Muscle of leg (tissue), 16 donors: ENCODE measurements at places on chromosomes 3 and 15. TPM values are rescaled to one million over a fixed set of nuclear protein-coding genes. Genes with fewer than 3 reads are reported as not detected.
A peak's percentile ranks its signal among the peaks of the same experiment; 100 is the strongest.

HTR3E gene
- not detected for polyA plus RNA-seq

C3orf22 gene
- not detected for polyA plus RNA-seq

TM4SF1 gene
- 44.5 TPM for polyA plus RNA-seq

CKMT1B gene
- not detected for polyA plus RNA-seq

ABHD2 gene
- polyA plus RNA-seq: 17.5 TPM

- peak; percentile 72 for DNase-seq
These were observed 1354.7 kb upstream of the EPHA6 start for GRCh38 chr3:95459706-95460105.

DNA sequence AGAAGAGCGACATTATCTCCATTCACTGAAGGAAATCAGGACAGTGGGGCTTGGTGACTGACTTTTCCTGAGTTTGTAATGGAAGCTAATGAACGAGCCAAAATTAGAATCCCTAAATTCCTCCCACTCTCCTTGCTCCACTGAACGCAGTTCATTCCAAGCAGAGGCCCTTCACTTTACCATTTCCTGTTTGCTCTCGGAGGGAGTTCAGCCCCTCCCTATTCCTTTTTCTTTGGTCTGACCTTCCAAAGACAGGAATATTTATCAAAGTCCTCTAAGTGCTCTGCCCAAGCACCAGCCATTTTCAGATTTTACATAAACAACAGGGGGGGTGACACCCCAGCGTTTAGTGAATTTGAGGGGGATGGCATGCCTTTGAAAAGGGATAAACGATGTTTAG, 24.0 kb upstream of the PTPRG start:
- DNase-seq: peak; percentile 61

DNA sequence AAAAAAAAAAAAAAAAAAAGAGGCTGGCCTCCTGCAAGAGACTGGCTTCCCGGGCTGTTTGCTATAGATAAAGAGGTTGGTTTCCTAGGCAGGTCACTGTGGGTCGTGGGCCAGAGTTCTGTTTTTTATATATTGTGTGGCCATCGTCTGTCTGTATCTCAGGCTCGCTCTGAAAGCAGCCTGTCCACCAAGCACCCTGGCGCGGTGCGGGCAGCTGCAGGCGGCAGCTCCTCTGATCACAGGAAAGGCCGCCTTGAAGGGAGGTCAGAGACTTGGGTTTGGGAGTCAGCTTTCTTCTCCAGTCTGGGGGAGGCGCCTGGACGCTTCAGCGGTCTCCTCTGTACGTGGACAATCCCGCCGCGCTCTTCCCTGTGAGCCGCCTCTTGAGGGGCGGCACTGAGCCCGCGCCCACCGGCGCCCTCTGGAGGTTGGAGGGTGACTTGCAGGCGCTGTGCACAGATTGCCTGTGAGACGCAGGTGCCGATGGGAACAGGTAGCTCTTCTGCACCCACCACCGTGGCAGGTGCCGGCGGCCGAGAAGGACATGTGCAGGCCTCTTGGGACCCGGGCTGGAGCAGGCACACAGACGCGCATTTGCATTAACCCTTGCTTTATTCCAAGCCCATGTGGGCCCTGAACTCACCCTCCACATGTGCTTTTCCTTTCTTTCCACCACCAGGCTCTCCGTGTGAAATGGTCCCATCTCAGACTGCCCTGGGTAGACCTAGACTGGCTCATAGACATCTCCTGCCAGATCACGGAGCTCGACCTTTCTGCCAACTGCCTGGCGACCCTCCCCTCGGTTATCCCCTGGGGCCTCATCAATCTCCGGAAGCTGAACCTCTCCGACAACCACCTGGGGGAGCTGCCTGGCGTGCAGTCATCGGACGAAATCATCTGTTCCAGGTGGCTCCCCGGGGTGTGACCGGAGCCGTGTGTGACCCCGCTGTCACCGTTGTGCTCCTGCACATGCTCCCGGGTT, 89.3 kb downstream of the LRRK1 start:
- peak; percentile 80 for DNase-seq

GRCh38 chr3:60585918-60586317, 665.3 kb downstream of the FHIT start:
- DNase-seq: no peak

DNA sequence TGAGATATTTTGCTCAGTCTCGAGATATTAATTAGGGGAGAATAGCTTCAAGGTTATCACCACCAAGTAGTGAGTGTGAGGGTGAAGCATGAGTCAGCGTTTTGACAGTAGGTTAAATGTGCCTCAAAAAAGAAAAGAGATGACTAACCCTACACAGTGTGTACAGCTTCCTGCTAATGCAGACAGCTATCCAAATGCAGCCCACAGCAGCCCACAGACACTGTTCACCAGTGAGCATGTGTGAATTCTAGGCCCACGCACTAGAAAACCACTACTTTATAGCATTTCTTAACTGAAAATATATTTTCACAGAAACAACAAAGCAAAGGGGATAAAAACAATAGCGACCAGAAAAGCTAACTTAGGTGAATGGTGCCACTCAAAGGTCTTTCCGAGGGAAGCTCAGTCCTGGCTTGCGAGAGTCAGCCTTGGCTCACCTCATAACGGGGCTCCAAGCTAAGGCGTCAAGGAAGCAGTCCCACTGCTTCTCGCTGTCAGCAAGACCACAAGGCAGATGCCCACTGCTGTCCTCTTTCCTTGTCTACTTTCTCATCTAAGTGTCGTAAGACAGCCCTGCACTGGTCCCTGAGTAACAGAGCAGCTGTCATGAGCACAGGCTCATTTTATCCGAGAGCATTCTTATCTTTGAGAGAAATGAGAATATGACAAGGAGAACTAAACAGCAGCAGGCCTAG, 47.6 kb downstream of the TXNRD3 start:
- DNase-seq: no peak

GRCh38 chr15:73809728-73810501, 56.8 kb upstream of the INSYN1 start:
- no peak for DNase-seq

DNA sequence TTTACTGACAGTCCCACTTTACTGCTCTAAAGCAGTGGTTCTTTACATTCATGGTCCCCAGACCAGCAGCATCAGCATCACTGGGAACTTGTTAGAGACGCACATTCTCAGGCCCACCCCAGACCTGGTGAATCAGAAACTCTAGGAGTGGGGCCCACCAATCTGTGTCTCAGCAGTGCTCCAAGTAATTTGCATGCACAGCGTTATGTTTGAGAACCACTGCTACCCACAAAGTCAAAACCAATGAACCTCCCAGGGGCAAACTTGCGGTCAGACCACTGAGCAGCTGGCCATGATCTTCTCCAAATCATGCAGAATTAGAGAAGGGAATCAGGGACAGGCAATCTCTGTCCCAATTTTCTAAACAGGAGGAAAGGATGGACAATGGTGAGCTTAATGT, 58.5 kb downstream of the ST8SIA2 start:
- no peak for DNase-seq

DNA sequence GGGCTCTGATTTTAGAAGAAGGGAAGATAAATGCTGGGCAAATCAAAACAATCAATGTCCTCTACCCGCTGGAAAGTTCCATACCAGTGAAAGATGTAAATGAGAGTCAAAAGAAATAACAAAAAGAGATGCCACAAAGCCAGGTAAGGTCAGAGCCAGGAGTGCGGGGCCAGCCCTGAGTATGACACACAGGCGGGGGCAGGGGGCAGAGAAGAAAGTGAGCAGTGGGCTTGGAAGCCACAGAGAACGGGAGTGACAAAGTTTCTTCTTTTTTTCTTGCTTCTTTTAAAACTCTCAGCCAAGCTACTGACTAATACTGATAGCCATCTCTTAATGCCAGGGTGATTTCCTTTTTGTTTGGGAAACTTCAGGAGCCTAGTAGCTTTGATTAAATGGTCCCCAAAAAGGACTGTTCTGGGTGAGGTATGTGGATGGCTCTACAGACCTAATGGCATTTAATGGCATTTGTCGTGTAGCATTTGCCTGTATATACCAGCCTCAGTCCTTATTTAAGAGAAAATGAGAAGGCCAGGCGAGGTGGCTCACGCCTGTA, 23.1 kb upstream of the TSEN2 start:
- DNase-seq: no peak

DNA sequence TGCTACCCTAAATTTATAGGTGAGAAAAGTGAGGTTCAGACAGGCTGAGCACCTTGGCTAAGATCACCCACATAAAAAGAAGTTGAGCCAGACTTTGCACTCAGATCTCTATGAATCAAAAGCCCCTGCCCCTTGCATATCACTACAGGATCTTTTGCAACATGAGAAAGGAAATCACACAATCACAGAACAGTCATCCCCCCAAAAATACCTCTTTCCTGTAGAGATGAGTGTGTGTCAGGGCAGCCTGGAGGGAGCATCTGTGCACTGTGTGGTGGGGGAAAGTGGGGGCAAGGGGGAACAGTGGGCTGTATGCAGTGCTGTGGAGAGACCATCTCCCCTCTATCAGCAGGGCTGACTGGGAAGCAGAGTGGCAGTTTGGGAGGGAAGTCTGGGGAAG, 46.6 kb downstream of the EPHB3 start:
- no peak for DNase-seq

DNA sequence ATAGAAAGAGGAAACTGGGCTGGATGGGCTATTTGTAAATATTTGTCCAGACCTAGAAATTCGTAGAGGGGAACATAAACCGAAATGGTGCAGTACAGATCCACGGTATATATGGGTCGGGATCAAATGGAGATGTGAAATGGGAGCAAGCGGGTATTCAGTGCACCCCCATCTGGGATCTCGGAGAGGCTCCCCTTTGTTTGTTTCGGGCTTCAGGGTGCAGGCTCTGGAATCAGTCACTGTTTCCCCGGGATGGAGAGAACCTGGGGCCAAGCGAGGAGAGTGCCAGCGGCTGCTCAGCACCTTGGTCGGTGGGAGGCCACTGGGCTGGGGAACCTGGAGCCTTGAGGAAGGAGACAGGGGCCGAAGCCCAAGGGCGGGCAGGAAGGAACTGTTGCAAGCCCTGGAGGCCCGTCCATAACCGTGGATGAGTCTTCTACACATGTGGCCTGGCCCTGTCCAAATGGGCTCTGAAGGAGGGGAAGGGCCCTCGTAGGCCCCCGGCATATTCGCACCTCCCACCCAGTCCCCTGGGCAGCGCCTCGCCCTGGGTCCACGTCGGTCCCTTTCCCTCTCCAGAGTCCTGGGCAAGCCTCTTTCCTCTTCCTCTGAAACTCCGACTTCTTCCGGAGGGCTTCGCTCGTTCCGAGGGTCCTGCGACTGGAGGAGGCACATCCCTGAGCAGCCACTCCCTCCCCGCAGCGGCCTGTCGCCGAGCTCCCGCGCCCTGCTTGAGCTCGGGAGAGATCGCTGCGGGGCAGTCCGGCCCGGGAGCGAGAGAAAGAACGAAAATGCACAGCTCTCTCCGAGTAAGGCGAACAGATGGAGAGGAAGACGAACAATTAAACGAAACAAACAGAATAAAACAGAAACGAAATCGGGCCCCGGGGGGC, 3.0 kb downstream of the ISL2 start:
- peak; percentile 48 for DNase-seq

- DNase-seq: peak; percentile 74
These were observed 600 bp upstream of the USP3 start for GRCh38 chr15:63503739-63504246.
